ENCODE measurements at places on chromosomes 6 and 20. TPM values are rescaled to one million over a fixed set of nuclear protein-coding genes. Genes with fewer than 3 reads are reported as not detected.

DNA sequence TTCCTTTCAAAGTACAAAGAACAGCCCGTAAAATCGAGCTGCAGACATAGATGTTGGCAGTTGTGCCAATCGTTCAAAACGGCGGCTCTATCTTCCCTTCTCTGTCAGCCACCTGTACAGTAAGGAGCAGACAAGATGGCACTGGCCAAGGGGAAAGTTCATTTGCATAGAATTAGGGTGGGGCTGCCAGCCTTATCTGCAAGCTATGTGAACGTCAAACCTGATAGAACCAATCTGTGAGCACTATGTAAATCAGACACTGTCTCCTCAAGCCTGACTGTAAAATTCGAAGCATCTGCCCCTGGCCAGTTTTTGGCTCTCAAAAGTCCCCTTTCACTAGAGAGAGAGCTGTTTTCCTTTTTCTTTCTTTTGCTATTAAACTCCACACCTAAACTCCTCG is 374.5 kb downstream of the EPM2A start:
- no peak for DNase-seq

DNA sequence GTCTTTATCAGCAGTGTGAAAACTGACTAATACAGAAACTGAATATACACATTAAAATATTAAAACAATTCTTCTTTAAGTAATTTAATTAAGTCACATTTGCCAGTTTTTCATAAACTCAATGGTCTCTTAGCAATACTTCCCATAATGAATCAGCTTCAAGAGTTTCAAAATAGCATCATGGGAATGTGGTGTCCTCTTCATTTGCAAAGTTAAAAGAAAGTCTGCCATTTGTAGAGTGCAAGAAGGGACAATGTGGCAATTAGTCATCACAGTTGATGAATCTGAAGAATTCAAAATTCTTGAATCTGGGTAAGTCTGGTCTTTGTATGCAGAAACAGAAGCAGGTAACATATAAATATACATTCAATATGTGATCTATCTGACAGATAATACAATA is 38.7 kb downstream of the SYNE1 start:
- DNase-seq: no peak

- peak; percentile 85 for DNase-seq
Measured at GRCh38 chr20:45347936-45348778, at the start of gene SDC4. Gene SDC4 (minus strand): TSS chr20:45348424. CDS start chr20:45348384, 40 bp downstream.

DNA sequence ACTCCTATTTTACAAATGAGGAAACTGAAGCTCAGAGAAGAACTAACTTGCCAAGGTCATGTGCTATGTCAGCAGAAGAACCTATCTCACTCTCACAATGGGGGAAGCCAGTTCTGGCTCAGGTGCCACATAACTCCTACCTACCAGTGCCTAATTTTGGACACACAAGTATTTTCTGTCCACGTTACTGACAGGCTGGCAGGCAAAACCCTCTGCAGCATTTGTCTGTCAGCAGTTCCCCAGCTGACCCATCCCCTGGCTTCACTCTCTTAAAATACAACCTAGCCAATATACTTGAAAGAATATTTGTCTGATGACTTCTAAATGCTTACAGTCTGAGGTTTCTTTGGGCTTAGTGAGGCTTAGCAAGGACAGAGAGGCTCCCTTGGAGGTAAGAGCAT is 15.5 kb downstream of the GSS start:
- peak; percentile 54 for DNase-seq

GRCh38 chr20:23034721-23035671 is at the start of gene SSTR4:
Gene SSTR4 (plus strand): TSS chr20:23035312. CDS start chr20:23035484, 172 bp downstream.
- no peak for DNase-seq

DNA sequence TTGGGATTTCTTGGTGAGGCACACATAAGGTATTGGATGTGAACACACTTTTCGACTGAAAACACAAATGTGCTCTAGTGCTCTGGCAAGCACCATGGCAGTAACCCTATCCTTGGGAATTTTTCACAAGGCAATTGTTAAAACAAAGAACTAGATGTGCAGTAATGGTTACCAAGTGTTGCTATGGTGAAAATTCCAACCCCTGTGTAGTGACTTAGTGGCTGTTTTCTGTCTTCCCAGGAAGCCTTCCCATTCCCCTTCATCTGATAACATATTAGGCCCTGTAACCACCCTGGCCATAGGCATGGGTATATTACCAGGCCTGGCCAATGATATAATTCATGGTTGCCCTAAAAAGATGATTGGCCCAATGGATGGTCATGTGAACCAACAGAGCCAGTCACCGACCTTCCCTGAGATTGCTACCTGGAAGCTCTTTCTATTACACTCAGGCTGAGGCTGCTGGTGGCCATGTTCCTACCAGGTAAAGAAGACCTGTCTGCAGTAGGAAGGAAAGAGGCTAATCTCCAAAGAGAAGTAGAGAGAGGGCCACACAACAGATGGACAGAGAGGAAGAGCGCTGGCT is 4.1 kb downstream of the C20orf202 start:
- DNase-seq: no peak

DNA sequence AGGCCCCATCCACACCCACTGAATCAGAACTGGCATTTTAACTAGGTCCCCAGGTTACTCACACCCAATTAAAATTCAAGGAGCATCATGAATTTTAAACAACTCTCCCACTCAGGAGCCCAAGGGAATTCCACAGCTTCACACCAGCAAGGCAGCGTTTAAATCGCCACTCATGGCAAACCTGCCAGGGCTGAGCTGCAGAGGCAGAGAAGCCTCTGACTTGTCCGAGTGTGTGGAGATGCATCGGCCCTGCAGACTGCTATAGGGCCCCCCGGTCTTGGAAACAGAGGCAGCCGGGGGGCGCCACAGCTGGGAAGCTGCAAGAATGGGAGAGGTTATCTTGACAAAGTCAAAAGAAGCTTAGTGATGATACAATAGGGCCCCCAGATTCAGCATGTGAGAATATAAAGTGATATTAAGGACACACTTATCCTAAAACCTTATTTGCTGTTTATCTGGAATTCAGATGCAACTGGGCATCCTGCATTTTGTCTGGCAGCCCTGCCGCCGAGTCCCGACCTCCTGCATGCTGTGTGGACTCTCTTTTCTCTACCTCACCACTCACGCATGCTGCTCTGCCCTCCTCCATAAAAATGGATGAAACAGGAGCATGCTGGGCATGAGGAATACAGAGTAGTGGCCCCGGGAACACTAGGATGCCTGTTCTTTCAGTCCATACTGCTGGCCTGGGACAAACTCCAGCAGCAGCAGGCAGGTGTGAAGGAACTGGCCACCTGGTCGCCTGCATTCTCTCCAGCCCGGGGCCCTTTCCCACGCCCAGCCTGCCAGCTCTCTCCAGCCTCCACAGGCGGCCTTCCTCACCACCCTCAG is 126.1 kb downstream of the PXDC1 start:
- DNase-seq: no peak

- DNase-seq: no peak
Measured at GRCh38 chr6:15515226-15515625, 147.6 kb downstream of the DTNBP1 start.

Gene TRIM15
- not detected for total RNA-seq

DNA sequence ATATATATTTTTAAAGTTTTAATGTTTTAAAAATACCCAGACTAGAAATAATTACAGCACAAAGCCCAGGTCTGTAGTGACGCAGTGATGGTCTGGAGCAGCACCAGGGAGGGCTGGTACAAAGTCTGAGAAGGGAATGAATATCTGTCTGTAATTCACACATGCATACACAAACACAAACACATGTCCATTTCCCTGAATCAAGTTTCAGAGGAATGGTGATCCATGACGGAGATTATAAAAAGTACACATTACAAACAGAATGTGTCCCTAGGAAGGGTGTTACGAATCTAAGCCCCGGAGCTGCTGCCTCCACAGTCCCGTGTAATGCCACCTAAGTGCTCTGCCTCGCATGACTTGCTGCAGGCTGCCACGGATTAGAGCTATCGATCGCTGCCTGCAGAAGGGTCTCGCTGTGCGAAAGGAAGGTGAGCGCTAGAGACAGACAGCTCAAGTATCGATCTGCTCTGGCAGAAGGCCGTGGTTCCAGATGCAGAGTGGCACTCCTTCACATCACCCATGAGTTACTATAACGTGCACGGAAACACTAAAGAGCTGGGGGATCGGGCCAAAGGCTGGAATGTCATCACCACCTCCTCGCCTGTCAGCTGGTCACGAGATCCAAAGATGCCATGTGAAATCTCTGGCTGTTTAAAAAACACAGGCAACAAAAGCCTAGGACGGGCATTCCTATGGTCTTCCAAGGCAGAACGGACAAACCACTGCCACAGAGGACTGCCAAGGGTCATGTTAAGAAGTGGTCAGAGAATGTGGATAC is 87.1 kb downstream of the INSM1 start:
- no peak for DNase-seq

GRCh38 chr6:84243240-84243639 is 15.8 kb upstream of the CEP162 start:
- DNase-seq: no peak

DNA sequence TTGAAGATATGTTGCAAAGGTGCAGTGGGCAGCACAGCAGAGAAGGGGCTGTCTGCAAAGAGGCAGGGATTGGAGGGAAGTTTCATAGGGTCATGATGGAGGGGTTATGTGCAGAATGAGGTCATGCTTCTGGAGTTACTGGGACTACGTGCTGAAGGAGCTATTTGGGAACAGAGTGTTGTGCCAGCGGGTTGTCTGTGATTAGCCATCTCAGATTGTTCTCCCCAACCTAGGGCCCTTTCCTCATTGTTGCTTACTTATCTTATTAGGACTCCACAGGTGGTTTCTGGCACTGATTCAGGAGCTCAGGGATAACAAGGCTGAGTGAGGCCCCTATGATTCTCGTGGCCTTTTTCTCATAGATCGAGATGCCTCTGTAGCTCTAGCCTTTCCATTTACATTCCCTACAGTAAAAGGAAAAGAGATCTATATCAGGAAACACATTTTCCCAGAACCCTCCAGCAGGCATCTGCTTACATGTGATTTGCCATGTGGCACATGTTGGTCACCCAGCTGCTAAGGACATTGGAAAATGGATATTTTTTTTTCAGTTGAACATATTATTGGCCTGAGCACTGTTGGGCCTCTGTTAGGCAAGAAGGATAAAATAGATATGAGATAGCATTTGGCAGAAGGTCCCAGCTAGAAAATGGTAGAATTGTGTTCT is 429.6 kb upstream of the PLCB4 start:
- DNase-seq: no peak

GRCh38 chr6:105810922-105811482 is 275.1 kb upstream of the PRDM1 start:
- DNase-seq: no peak

Gene ZNF217
- 8.0 TPM for total RNA-seq
